Natural killer cell treated with Interleukin-12 subunit alpha and Interleukin-12 subunit beta and Interleukin-15 and Interleukin-18, amount 100 ng/mL, for 72 hours (primary cell): ENCODE measurements at places on chromosomes 12 and 14. TPM values are rescaled to one million over a fixed set of nuclear protein-coding genes. Genes with fewer than 3 reads are reported as not detected.

The KRT71 gene
- total RNA-seq: not detected

The LTA4H gene
- 43.5 TPM for total RNA-seq

The HOXC4 gene
- total RNA-seq: 2.3 TPM

GRCh38 chr12:2198542-2198941, 145.8 kb downstream of the CACNA1C start:
- H3K27ac ChIP-seq: no peak overlapping the region
- no peak for DNase-seq
- no peak overlapping the region for H3K4me3 ChIP-seq

- H3K27ac ChIP-seq: no peak overlapping the region
- H3K27me3 ChIP-seq: peaks cover 16% of the 10 kb centered on the region
- no peak for DNase-seq
- no peaks in the 10 kb centered on the region for H3K36me3 ChIP-seq
- no peak overlapping the region for H3K4me3 ChIP-seq
- H3K4me1 ChIP-seq: no peaks in the 10 kb centered on the region
Measured at GRCh38 chr12:100672075-100672592, 98.7 kb downstream of the GAS2L3 start.

DNA sequence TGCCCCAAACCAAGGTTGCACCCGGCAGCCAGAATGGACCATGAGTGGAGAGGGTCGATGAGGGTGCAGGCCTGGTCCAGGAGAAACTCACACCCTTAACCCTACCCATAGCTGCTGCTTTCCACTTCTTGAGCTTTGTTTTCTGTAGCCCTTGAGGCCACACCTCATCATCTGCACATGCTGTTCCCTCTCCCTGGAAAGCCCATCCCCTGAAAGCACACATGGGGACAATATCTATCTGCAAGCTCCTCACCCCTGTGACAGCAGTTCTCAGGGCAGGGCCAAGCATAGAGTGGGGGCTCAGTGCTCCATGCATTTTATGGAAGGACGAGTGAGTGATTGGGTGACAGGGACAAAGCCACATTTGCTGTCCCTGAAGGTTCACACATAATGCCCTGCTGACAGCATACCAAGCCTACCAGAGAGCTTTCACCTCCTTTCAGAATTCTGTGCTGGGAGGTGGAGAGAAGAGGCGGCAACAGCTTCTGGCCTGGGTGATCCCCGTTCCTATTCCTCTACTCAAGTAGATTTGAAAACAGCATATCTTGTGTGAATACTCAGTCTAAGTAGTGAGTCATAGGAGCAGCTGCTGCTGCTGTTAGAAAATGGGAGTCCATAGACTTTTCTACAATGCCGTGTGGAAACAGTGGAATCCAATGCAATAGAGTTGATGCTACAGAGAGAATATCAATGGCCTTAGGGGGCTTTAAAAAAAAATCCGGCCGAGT, 44.6 kb downstream of the SRGAP1 start:
- H3K27ac ChIP-seq: no peak overlapping the region
- H3K27me3 ChIP-seq: peaks cover 6% of the 10 kb centered on the region
- no peaks in the 10 kb centered on the region for H3K36me3 ChIP-seq
- DNase-seq: no peak
- H3K4me3 ChIP-seq: no peak overlapping the region
- H3K4me1 ChIP-seq: no peaks in the 10 kb centered on the region

The DPF3 gene
- 13.2 TPM for total RNA-seq

DNA sequence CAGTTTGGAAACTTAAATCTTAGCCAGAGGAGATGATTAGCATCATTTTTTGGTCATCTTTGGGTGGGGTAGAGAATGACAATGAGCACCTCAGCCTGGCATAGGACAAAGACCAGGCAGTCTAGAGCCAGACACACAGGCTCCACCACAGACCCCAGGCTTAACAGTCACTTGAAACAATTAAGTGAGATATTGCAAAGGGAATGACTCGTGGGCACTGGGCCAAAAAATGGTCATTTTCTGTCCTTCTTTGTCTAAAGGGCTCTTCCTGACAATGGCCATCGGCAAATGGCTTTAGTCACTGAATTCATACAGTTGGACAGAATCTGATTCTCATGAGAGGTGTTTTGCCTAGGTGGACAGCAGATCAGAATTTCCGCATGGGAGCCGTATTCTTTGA, 78.0 kb upstream of the DICER1 start:
- no peak overlapping the region for H3K4me3 ChIP-seq
- no peak overlapping the region for H3K27ac ChIP-seq
- H3K4me1 ChIP-seq: no peaks in the 10 kb centered on the region
